GM12878 (cell line): ENCODE measurements at places on chromosomes 3 and 15. TPM values are rescaled to one million over a fixed set of nuclear protein-coding genes. Genes with fewer than 3 reads are reported as not detected.

DUOXA2 gene
- polyA plus RNA-seq, result not detected in 2 replicates

GRCh38 chr15:31361764-31362515 is 35.3 kb downstream of the KLF13 start:
- DNase-seq, result no peak

DNA sequence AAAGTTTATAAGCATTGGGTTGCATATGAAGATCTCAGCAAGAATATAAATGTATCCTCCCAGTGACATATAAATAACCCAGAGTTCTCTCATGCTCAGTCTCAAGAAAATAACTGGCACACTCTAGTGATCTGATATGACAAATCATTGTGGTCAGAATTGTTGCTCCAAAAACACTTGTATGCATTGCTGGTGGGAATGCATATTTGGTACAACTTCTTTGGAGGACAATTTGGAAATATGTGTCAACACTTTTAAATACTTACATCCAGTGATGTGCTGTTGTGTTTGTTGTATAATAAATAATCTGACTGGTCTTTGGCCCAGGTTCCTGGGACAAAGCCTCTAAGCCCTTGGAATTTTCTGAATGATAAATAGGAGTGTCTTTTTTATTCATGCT is 66.7 kb upstream of the STT3B start:
- no peak for DNase-seq

FYTTD1 gene
- polyA plus RNA-seq, result 101 and 106 TPM in 2 replicates

GASK1A gene
- polyA plus RNA-seq, result not detected in 2 replicates

- DNase-seq, result no peak
Measured at GRCh38 chr3:118991775-118992174, 42.9 kb downstream of the IGSF11 start.

GRCh38 chr3:191328383-191328961 is 722 bp upstream of the CCDC50 start:
- DNase-seq, result no peak

GRCh38 chr15:93414576-93415231 is 325.7 kb upstream of the RGMA start:
- DNase-seq, result no peak

- no peak for DNase-seq
Measured at GRCh38 chr3:194140520-194141414, 4.8 kb downstream of the HES1 start.

GRCh38 chr3:45553469-45553974 is 41.0 kb upstream of the LIMD1 start:
- DNase-seq, result no peak

- DNase-seq, result peak; percentile 34
Measured at GRCh38 chr3:56754741-56755417, 46.9 kb downstream of the ARHGEF3 start.

DNA sequence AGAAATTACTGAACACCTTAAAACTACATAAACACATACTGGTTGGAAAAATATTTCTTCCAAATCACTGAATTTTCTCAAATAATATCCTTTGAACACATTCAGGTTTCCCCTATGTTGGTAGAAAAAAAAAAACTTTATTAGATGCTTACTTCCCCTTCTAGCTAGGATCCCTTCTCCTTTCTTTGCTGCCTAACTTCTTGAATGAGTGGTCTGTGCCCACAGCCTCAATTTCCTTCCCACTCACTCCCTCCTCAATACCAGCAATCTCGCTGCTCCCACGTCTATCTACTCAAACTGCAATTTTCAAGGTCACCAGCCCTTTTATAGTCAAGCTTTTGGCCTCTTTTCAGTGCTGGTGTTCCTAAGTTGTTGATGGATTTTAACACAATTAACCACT is 8.3 kb downstream of the CD200R1 start:
- DNase-seq, result no peak

VWA5B2 gene
- not detected in 2 replicates for polyA plus RNA-seq

DNA sequence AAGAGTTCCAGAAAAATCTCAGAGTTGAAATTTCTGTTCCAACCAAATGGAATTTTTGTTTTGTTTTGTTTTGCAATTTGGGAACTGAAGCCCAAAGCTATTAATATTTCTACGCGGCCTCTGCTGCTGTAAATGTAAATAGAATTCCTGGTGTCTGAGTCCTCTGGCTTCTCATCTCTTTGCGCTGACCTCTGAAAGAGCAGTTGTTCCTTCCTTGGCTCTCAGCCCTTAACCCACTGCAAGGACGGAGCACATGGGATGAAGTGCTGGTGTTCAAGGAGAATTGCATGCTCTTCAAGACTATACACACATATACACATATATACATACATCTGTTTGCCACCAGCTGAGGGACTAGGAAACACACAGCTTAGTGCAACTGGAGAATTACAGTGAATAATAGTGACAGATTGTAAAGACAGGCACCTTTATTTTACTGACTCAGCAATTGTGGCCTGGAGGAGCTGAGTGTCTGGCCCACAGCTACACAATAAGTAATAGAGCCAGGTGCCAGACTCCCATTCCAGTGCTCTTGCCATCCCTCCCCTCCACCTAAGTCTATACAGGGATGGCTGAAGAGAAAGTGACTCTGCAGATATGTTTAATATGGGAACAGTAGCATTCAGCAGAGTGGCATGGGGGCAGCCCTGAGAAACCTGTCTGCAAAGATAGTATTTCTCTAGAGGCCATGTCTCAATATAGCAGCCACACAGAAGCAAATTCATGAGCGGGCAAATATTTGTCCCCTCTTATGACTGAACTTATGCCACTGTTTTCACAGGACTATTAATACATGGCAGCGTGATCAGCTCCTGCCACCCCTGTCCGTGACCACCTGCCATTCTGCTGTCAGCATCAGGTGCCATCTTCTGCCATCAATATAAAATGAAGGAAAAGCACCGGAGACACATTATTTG is 42.3 kb downstream of the NEK10 start:
- no peak for DNase-seq

- DNase-seq, result no peak
Measured at GRCh38 chr15:59035201-59035600, 47.7 kb downstream of the RNF111 start.

DNASE1L3 gene
- polyA plus RNA-seq, result 7.7 and 9.8 TPM in 2 replicates

IGF2BP2 gene
- polyA plus RNA-seq, result not detected in 2 replicates

NLGN1 gene
- polyA plus RNA-seq, result not detected in 2 replicates

C3orf85 gene
- polyA plus RNA-seq, result not detected in 2 replicates

DNA sequence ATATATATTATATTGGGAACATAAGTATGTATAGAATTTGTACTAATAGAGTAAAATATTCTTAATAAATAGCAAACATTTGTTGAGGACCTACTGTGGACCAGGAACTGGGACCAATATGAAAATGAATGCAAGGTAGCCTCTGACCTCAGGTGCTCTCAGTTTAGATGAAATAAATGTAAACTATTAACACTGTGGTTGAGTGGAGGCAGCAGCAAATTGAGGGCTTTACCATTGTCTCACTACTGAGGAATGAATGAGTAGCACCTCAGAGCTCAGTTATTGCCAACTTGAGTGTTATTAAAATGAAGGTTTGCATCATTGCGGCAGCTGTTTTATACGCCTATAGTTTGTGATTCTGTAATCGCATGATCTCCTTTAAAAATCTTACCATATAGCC is 90.9 kb upstream of the CGNL1 start:
- DNase-seq, result no peak

GRCh38 chr15:32855942-32856341 is 138.1 kb downstream of the GREM1 start:
- no peak for DNase-seq

KPNA4 gene
- 18.1 and 20.3 TPM in 2 replicates for polyA plus RNA-seq

- no peak for DNase-seq
Measured at GRCh38 chr3:38724392-38724736, 74.9 kb upstream of the SCN5A start.

DNA sequence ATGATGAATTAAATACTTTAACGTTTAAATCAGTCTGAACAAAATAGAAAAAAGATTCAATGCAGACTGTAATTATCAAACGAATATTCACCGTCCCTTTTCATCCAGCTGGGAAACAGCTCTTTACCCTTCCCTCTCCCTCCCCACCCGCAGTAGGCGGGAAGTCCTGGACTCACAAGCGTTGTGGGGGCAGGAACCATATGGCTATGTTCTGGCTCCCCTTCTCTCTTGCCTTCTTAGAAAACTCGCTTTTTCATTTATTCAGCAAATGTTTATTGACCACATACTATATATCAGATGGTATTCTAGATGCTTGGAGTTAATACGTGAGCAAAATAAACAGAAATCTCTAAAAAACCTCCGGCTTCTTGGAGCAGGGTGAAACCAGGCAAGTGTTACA is 715 bp upstream of the SCAPER start:
- no peak for DNase-seq

DNA sequence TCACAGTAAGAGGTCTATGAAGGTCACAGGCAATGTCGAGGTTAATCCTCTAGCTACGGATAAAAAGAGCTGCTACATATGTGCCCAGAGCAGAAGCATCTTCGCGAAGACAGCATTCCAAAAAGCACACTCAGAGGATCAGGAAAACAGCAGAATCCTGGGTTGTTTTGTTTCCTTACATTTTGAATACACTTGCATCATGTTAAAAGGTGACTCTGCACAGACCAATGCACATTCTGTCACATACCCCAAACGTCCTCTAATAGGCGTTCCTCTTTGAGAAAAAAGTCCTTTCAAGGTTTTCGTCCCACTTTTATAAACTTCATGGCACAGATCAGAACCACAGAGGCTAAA is 52.7 kb downstream of the VGLL4 start:
- DNase-seq, result no peak

DNA sequence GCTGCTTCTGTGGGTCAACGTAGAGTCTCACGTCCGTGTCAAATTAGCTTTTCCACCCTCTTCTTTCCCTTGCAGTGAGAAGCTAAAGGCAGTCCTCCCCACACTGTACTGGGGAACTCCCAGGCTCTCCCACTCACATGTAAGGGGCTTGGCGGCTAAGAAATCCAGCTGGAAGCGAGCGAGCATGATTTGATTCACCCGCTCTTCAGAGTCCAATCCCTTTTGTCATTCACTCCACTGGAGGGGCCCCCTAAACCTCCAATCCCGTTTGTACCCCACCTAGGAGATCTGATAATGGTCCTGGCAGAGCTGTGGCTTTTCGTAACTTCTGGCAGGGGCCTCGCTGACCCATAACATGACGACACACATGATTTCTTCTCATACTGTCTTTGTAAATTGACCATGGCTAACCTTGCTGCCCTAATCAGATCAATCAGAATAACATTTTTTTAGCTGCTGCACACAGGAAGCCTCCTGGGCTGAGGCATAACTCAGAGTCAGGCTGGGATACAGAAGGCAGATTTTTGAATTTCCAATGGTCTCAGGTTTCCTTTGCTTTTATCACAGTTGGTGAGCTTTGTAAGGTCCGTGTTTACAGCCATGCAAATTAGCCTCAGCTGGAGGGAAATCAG is 235.2 kb downstream of the GREM1 start:
- DNase-seq, result no peak

GP5 gene
- not detected in 2 replicates for polyA plus RNA-seq

SLC12A8 gene
- polyA plus RNA-seq, result 32.4 and 40.4 TPM in 2 replicates

DNA sequence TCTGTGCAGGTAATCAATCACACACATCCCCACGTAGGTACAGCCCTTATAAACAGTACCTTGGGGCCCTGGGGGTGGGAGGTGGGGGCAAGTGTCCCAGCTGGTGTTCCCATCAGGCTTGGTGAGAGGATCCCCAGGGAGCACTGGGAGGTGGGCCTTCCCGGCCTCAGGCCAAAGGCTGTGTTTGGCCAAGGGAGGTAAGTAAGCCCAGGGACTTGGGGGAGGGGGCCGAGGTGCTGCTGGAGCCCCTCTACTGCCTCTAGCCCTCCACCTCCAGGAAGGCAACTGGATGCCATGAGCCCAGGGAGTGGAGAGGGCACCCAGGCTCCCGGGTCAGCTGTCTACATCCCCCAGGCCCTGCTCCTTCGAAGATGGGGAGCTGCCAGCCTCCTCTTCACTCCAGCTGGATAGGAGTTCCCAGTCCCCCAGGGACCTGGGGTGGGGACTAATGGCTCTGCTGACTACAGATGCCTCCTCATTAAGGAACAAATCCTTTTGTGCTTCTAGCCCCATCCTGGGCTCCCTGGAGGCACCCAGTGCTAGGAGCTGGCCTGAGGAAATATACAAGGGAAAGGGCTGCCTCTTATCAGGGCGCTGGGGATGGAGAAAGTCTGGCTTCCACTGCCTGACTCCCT is 33.1 kb downstream of the RNU5B-1 start:
- DNase-seq, result no peak

CCK gene
- polyA plus RNA-seq, result not detected in 2 replicates

- no peak for DNase-seq
Measured at GRCh38 chr3:42735615-42736014, 33.0 kb upstream of the HHATL start.

GRM7 gene
- not detected in 2 replicates for polyA plus RNA-seq

ACOX2 gene
- not detected in 2 replicates for polyA plus RNA-seq

- no peak for DNase-seq
Measured at GRCh38 chr15:57256939-57257338, 119.4 kb upstream of the CGNL1 start.

GRCh38 chr3:84042399-84043106 is 916.2 kb upstream of the CADM2 start:
- no peak for DNase-seq

- DNase-seq, result no peak
Measured at GRCh38 chr3:22371607-22372291, 620.7 kb upstream of the ZNF385D start.

DNA sequence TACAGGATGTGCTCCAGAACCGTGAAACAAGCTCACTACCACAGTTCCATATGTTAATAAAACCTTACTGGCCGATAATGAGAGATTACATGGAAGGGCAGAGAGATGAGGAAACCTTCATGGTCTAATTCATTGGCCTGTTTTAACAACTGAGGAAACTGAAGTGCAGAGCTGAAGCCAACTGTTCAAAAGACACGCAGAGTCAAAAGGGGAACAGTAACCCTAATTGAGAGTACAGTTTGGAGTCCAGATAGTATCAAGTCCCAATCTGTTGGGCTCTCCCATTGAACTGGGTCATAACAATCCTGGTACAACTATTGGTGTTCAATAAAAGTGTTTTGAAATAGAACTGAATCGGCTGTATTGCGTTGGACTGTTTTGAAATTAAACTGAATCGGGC is 69.6 kb downstream of the SLC12A8 start:
- DNase-seq, result no peak

DNA sequence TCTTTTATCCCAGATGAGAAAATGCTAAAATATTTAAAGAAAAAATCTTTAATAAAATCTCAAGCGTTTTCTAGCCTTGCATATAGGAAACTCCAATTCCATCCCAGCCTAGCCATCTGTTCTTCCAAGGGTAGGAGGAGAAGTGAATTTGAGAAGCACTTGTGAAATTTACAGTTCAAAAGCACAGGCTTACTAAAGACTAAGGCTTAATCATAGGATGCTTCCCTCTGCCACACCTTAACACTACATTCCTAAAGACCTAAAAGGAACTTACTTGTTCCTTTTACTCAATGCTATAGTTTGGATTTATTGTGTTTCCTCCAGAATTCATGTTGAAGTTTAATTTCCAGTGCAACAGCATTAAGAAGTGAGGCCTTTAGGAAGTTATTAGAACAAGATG is 764.8 kb upstream of the CADM2 start:
- no peak for DNase-seq

- no peak for DNase-seq
Measured at GRCh38 chr3:65854606-65855304, 184.0 kb downstream of the MAGI1 start.

DNA sequence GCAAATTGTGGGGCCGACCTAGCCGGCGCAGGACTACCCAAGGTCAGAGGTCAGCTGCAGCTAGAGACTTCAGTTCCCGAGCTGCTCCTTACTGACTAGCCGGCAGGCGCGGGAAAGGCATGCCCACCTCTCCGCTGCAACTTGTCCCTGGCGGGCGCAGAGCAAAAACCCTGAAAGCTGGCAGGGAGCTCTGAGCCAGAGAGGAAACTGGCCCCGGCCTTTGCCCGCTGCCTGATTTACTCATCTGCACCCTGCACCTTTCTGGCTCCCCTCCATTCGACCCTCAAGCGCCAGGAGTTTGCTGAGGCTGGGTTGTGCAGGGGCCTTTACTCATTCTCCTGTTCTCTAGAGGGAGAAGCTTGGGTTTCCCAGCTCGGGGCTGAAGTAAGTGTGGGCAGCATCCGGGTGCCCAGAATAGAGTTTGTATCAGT is 1.5 kb downstream of the ZIC4 start:
- no peak for DNase-seq
